ENCODE measurements at places on chromosomes 2 and 18.

DNA sequence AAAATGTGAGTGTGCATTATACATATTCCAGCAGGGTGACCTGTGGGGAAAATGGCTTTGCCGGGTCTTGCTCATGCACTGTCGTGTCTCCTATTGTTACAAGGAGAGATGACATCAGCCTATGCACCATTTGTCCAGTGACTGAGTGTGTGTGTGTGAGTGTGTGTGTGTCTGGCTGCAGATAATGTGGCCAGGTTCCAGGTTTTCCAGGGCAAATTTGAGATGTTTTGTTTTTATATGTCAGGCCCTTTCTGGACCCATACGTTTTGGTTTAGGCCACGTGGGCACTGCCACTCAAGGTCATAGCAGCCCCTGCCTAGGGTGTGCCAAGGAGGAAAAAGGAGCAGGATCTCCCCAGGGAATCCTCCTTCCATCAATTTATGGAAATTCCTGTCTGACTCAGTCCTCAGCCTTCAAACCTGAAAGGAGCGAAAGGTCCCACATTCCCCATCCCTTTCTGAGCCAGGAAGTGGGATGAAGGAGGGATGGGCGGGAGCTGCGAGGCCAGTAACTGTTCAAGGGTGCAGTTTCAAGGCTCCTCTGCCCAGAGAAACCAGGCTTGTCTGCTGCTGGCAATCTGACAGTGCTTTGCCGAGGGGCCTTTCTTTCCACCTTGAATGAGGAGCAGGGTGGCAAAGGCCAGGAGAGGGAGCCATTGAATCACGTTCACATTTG lies 93.0 kb upstream of the SMAD2 start:
- DNase-seq = no peak

GRCh38 chr2:37560241-37560848 lies 111.1 kb downstream of the CDC42EP3 start:
- no peak for DNase-seq

DNA sequence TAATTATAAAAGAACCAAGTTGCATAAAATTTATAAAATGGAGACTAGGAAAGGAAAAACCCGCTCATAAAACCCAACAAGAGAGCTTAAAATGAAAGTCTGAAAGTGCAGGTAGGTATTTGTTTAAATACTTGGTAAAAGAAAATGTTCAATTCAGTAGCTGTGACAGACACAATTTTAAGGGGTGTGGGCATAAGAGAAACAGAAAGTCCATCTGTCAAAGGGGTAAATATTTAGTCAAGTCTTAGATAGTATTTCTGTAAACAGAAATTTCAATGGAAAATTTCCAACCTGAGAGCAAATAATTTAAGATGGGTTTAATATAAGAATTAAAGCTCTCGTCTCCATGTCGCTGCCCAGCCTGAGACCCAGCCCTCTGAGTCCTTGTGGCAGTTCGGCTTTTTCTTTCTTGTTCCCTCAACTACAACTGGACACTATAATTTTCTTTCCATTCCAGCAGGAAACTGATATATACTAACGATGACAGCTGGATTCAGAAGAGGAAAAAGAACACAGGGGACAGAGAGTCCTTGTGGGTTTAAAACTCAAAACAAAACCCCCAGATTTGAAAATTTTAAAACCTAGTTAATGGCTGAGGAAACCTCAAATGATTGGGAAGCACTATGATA lies 88.0 kb upstream of the ZFP36L2 start:
- DNase-seq = no peak

DNA sequence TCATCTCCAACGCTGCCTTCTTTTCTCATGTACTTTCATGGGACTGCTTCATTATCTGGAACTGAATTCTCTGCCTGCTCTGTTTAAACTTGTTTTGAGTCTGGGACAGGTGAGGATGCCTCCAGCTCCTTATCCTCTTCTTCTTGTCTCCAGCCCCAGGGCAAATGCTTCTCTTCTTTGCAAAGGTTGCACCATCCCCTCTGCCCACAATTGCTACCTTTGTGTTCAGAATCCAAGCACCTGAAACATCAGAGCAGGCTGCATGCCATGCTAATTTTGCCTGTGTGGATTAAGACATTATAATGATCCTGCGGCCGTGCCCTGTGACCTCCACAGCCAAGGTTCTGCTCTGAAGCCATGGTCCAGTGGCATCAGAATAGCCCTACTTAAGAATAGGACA lies 309.5 kb downstream of the EPHA4 start:
- DNase-seq = no peak

- no peak for DNase-seq
Observed at GRCh38 chr2:167987558-167987957, 259.8 kb downstream of the STK39 start.

GRCh38 chr2:105712981-105713596 lies 31.6 kb upstream of the NCK2 start:
- DNase-seq = no peak

- DNase-seq = no peak
Observed at GRCh38 chr18:35811896-35812295, 160.6 kb upstream of the RMP24 start.

- DNase-seq = no peak
Observed at GRCh38 chr2:197500503-197501131, 438 bp downstream of the HSPE1 start.

- no peak for DNase-seq
Observed at GRCh38 chr18:41265047-41265446, 690.0 kb upstream of the PIK3C3 start.

- no peak for DNase-seq
Observed at GRCh38 chr2:31828891-31829290, 181.9 kb downstream of the MEMO1 start.

DNA sequence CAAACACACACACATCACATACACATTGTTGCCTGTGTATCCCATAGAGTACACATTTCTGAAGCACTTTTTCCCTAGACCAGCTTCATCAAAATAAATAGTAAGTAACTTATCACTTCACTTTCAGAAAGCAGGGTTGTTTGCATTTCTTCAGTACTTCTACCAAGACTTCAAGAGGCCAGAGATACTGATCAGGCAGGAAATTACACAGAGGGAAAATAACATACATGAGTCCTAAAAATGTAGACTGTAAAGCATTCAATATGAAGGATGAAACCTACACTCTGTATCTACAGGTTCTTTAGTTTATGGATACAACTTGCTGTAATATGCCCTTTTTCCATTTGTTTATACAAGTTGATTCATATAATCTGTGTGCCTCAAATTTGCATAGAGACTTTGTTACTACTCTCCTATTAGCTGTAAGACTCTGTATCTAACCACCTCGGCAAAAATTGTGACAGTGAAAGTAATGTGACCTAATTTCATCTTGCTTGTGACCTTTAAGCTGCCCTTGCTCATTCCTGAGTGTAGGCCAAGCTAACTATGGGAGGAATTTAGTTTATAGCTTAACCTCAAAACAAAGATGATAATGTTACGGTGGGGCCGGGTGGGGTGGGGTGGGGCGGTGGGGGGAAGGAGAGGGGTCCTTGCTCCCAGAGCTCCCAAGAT lies 228.9 kb upstream of the SPOPL start:
- no peak for DNase-seq

Measured in activated CD8-positive, alpha-beta memory T cell treated with anti-CD3 and anti-CD28 coated beads for 4 hours (primary cell).